ENCODE measurements at places on chromosomes 5 and 9.

DNA sequence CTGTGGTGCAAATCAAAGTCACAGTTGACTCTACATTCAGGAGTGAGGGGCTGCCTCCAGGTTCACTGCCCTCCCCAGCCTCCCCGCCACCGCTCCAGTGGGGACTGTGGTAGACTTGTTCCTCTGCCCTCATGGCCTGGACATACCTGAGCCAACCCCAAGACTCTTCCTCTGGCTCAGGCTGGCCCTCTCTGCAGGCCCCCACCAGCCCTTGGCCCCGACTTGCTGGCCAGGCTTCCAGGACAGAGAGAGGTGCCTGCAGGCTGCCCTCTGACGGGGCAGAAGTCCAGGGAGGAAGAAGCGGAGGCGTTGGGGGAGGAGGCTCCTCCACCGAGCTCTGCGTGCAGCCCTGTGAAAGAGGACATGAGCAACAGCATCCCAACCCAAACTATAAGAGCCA, 2.8 kb upstream of the SARDH start:
- DNase-seq: no peak

DNA sequence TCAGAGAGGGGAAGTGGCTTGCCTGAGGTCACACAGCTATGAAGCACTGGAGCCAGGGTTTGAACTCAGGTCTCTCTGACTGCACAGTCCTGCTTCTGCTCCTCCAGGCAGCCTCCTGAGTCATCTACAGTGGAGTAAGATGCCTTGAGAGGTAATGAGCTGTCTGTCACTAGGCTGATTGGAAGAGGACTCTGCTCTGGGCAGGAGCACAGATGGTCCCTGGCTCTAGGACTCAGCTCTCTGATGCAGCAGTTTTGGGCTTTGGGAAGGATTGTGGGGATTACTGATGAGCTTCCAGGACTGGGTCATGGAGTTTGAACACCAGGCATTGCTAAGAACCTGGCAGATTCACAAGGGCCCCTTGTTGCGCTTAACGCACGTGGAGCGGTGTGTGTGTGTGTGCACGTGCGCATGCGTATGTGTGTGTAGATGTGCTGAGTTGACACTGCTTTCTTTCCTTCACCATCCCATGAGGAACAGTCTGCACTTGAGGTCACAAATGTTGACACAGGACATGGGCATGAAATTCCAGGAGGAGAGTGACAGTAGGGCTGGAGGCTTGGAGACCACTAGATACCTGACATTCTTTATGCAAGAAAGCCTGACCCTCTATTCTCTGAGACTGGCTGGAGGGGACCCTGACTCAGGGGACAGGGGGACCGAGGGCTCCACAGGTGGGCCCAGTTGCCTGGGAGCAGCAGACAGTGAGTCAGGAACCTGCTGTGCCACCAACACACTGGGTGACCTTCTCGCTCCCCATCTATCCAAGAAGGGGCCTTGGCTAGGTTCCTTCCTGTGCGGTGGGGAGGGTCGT, 170.5 kb downstream of the RGS3 start:
- no peak for DNase-seq

GRCh38 chr5:12292610-12293204, 388.5 kb upstream of the CTNND2 start:
- DNase-seq: no peak

- no peak for DNase-seq
Observed at GRCh38 chr9:13811876-13812275, 502.1 kb downstream of the NFIB start.

- DNase-seq: no peak
Observed at GRCh38 chr5:7597059-7597642, 201.2 kb downstream of the ADCY2 start.

DNA sequence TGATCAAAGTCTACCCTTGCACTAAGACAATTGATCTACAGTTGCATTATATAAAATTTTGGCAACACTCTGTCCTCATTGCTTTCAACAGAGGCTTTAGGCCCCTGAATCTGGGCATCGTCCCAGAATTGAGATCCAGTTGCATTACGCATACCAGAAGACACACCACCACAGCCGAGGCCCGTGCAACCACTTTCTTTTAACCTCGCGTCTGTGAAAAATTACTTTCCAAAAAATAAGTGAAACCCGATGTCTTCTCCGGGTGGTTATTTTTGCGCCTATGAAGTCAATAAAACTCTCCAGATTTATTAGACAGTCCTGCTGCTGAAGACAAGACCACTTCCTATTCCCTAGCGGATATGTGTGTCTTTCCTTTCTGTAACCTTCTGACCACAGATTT, 52.1 kb upstream of the NFIB start:
- DNase-seq: no peak

DNA sequence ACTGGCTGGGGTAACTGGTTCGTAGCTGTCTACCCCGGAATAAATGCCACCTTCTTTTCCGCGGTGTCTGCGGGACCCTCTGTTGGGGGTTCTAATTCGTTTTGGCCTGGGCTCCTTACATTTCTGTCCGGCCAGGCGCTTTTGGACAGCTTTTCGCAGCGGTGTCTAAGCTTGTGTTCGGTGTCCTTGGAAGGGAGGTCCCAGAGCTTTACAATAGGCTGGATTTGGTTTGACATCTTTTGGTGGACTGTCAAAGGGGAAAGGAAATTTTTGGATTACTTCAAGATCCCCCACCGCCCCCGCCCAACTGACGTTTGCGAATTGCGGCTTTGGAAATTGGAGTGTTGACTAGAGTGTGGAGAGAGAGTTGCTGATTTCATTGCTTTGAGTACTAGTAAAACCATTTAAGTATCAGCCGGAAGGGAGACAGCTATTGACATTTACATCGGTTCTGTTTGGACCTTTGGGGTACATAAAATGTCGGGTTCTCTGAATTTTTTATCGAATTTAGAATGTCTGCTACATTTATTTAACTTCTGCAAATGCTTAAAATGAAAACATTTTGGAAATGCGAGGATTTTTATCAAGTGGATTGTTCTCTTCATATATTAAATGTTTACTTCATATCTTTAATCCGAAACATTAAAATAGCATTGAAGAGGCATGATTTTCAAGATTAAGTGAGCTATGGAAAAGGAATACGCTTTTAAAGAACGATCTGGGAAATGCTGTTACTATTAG, 4.7 kb upstream of the PURA start:
- no peak for DNase-seq

GRCh38 chr9:135818718-135819475, 88.4 kb downstream of the CAMSAP1 start:
- DNase-seq: no peak

- DNase-seq: no peak
Observed at GRCh38 chr5:166724284-166724683, 1567.2 kb upstream of the WWC1 start.

GRCh38 chr9:137403269-137403668, 19.7 kb downstream of the EXD3 start:
- no peak for DNase-seq

DNA sequence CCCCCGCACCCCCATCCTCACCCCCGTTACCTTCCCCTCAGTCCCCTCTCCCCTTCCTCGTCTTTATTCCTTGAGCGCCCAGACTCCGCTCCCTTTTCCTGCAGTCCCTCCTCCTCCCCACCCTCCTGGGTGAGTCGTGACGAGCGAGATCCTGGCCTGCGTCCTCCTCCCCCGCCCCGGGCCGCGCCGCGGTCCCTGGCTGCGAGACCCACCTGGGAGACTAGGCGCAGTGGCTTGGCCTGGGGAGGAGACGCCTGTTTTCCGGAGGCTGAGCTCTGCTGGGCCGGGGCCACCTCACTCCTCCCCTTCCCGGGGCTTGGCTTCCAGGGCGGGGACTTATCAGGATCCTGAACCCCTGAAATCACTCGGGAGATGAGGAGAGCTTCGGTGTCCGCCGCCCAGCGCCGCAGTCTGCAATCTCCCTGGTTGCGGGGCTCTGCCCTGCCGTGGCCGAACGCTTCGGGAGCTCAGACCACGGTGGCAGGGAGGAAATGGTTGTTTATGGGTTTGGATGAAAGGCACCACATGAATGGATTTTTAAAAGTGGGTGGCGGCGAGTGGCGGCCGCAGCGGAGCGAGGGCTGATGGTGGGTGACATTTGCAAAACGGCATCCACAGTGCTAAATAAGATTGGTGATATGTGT, 984 bp downstream of the STXBP1 start:
- peak; percentile 47 for DNase-seq

- DNase-seq: no peak
Observed at GRCh38 chr5:172973931-172974330, 9.6 kb upstream of the ATP6V0E1 start.

DNA sequence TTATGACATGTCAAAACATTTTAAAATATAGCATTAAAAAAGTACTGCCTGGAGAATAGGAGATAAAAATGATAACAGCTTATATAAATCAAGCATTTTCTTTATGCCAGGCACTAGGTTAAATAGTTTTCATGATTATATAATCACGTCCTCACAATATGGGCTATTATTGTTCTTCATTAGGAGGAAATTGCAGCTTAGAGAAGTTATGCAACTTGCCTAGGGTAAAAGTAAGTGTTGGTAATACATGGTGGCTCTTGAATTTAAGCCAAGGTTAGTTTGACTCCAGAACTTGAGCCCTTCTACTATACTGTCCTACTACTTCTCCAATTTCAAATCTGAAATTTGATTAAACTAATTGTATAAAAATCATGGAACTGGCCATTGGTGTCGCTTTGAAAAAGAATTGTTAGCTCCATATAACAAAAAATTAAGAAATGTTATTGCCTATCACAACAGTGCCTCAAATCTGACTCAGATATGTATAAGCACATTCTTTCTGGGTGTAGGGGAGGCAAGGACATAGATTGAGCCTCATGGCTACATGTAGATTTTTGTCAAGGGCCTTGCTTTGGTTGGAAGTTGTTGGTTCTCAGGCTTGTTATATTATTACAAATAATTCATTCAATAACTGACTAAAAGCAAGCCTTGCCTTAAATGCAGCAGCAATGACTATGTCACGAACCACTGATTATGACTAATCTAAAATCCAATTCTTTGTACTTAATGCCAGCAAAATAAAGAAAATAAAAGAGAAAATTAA, 223.5 kb upstream of the DAB2 start:
- DNase-seq: no peak

DNA sequence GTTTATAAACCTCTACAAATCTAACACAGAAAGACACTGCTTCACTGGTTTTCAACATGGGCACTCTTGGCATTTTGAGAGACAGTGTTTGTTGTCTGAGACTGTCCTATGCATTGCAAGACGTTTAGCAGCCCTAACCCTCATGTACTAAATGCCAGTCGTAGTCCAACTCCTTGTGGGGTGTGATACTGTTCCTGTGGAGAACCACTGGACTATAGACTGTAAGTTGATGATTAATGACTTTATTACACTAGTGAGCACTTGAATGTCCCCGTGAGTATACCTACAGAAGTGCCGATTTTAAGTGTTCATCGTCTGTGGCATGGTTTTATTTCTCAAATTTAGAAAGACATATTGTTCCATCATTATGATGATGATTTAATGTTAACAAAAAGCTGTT, 46.2 kb downstream of the RECK start:
- no peak for DNase-seq
